Stimulated activated CD4-positive, alpha-beta T cell treated with anti-CD3 and anti-CD28 coated beads, Interleukin-1b, Interleukin-23, amount 100 ng/mL, for 1 hour (primary cell): ENCODE measurements at places on chromosomes 4 and X.

- DNase-seq, result no peak
Measured at GRCh38 chr4:68349279-68349648, 626 bp downstream of the YTHDC1 start.

- no peak for DNase-seq
Measured at GRCh38 chr4:59341506-59341905, 1858.6 kb upstream of the ADGRL3 start.

DNA sequence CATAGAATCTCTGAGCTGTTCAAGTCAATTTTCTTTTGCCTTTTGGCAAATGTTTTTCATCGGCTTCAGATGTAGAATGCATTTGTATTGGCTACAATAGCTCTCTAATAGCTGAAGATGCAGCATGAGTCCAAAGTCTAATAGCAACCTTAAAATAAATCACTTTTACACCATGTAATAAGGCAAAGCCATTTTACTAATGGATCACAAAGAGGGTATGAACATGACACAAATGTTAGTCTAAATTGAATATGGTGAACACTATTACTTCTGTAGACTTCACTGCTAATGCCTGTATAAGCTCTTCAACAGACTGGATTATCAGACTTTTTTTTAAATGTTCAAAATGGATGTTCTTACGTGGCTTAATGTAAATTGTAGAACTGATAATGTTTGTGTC is 645.3 kb downstream of the TLL1 start:
- DNase-seq, result no peak

DNA sequence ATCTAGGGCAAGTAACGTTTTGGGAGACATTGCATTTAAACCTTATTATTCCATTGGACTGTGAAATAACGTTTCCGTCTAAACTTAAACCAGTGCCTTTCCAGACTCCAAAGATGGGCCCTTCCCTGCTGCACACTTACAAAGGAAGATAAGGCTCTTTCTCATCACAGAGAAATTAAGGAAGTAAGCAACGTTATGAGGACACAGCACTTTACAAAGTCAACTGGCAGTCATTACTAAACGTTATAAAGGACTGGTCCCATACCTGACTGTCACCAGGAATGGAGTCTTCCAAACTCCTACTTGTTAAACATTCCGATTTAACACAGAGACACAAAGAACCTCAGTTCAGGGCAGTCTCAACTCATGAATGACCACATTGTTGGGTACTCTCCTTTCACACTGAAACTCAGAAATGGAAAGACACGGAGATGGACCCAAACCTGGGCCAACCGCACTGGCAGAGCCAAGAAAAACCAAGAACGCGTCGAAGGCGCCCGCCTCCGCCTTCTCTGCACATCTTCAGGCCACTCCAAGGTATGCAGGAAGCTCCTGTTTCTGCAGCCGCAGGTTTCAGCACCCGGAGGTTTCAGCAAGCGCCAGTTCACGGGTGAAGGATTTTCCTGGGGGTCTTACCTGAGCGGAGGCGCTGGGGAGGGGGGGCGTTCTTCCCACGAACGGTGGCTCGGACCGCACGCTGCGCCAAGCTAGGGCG is 670 bp downstream of the PAPSS1 start:
- no peak for DNase-seq

DNA sequence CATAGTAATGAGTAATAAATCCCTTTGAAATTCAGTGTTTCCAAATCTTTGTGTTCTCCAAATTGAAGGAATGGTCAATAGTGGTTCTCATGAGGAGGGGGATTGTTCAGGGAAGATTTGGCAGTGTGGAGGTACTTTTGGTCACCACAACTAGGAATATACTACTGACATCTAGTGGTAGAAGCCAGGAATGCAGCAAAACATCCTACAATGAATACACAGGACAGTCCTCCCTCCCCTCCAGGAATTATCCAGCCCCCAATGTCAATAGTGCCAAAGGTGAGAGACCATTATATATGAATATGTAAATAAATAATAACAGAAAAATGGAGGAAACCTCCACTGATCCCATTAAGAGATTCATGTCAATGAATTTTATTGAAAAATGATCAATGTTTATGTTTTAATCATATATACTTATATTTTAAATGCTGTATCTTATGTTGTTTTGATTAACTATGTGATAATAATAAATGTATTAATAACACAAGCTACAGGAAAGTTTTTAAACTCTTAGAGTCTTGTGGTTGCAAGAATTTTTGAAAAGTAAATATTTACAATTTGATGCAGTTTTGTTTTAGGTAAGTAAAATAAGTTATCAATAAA is 14.4 kb upstream of the FAM9A start:
- no peak for DNase-seq

DNA sequence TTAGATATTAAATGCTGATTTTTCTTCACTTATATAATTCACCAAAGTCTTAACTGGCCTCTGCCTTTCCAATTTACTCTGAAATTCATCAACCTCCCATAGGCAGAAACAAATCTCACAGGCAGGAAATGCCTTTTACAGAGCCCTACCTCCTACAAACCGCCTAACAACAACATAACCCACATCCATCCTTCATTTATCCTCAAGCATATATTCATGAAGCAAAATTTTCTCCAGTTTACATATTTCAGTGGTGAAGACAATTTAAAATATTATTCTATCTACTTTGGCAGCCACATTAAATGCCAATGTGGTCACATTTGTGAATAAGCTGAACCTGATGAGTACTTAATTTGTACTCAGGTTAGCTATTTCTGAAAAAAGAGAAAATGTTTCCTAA is 30.3 kb downstream of the SEPSECS start:
- DNase-seq, result no peak

- DNase-seq, result peak; percentile 6
Measured at GRCh38 chr4:47926667-47927258, 12.4 kb upstream of the NFXL1 start.

DNA sequence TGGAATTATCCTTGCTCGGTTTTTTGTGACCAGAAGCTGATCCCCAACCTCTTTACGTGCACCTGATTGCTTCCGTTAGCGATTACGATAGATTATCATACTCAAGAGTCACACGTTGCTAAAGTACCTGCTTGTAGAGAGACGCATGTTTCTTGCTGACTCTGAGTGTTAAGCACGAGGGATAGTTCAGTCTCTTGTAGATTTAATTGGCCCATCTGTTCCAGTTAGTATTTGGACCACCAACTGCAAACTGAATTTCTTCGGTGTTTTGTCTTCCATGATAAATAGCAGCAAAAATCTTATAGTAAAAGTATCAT is 516 bp upstream of the COX18 start:
- no peak for DNase-seq
